ENCODE measurements at places on chromosomes 7 and 10.

GRCh38 chr7:150335108-150335773 is 6.2 kb downstream of the RARRES2 start:
- no peak for DNase-seq

- no peak for DNase-seq
Measured at GRCh38 chr10:120314442-120314841, 142.6 kb upstream of the PLPP4 start.

GRCh38 chr10:11504566-11505285 is 106.7 kb downstream of the USP6NL start:
- no peak for DNase-seq

DNA sequence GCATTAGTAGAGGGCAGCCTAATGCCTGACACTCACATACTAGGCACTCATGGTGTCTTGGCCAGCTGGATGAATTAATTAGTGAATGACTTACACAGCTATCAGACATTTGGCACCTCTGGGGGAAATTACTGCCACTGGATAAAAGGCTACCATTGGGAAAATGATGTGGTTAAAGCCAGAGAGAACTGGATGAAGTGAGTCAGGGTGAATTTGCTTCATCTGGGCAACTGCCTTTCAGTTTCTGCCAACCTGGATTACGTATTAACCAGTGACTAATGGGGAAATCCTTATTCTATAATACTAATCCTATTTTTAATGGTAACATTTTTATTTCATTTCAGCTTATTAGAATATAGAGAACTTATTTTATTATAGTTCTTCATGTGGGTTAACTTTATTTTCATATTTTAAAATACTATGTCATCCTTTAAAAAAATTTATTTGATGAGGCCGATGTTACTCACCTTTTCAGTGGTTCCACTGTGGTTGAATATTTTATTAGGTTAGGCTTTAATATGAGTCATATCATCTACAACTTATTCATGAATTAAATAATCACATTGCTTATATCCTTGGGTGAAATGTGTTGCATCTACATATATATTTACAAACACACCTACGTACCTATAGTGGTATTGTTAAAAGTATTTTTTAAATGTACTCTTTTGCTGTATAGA is 85.6 kb upstream of the CAPZA2 start:
- DNase-seq = no peak

GRCh38 chr7:4849390-4849789 is 12.4 kb downstream of the PAPOLB start:
- no peak for DNase-seq

Data from activated naive CD4-positive, alpha-beta T cell treated with anti-CD3 and anti-CD28 coated beads, Interleukin-2, amount 50 U/mL, for 16 hours (primary cell).